ENCODE measurements at places on chromosomes 5 and 9.
A peak's percentile ranks its signal among the peaks of the same experiment; 100 is the strongest.

GRCh38 chr5:116520771-116521170 is 53.9 kb downstream of the SEMA6A start:
- DNase-seq = no peak

- DNase-seq = no peak
Observed at GRCh38 chr5:95390812-95391492, at the start of gene FAM81B. TSS of gene FAM81B (plus strand) at chr5:95391366. CDS start at chr5:95391390, 24 bp downstream.

GRCh38 chr5:178940569-178941360 is at the start of gene ZNF454:
TSS of gene ZNF454 (plus strand) at chr5:178941198. CDS start at chr5:178942792, 1,594 bp downstream.
- DNase-seq = no peak

DNA sequence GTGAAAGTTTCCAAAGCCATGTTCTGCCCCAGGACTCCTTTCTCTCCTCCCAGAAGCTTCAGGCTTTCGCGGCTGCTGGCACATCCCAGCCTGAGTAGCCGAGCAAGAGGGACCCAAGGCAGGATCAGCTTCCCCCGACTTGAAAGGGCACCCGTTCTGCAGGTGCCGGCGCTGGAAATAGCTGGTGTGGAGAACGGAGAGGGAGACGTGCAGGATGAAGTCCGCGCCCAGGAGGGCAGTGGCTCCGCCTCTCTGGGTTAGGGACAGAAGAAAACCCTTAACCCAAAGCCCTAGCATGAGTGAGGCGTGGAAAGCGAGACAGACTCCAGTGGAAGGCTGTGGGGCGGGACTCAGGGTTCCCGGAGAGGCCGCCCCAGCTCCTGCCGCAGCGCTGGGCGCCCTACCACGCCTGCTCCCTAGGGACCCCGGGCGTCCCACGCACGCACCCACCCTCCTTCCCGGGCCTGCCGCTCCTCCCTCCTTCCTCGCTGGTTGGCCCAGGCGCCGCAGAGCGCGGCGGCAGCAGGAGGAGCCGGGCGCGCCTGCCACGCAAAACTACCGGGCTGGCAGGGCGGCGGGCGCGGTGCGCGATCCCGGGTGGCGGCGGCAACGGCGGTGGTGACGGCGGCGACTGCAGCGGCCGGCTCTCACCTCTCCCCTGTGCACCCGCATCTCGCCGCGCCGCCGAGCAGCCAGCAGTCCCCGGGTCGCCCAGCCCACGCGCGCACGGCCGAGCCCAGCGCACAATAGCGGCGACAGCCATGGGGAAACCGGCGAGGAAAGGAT is at the start of gene SLC1A1:
TSS of gene SLC1A1 (plus strand) at position 550 of the 786 bp plus-strand sequence. CDS start at position 762, 212 bp downstream.
- DNase-seq = no peak

GRCh38 chr9:119005162-119005561 is 364.1 kb downstream of the BRINP1 start:
- no peak for DNase-seq

- DNase-seq = no peak
Observed at GRCh38 chr5:89004379-89004778, 121.4 kb upstream of the MEF2C start.

DNA sequence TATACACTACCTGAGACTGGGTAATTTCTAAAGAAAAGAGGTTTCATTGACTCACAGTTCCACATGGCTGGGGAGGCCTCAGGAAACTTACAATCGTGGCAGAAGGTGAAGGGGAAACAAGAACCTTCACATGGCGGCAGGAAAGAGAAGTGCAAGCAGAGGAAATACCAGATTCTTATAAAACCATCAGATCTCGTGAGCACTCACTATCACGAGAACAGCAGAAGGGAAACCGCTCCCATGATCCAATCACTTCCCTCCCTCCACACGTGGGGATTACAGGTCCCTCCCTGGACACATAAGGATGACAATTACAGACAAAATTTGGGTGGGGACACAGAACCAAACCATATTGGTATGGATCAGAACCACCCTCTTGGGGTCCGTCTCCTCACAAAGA is 44.2 kb upstream of the SPIN1 start:
- no peak for DNase-seq

DNA sequence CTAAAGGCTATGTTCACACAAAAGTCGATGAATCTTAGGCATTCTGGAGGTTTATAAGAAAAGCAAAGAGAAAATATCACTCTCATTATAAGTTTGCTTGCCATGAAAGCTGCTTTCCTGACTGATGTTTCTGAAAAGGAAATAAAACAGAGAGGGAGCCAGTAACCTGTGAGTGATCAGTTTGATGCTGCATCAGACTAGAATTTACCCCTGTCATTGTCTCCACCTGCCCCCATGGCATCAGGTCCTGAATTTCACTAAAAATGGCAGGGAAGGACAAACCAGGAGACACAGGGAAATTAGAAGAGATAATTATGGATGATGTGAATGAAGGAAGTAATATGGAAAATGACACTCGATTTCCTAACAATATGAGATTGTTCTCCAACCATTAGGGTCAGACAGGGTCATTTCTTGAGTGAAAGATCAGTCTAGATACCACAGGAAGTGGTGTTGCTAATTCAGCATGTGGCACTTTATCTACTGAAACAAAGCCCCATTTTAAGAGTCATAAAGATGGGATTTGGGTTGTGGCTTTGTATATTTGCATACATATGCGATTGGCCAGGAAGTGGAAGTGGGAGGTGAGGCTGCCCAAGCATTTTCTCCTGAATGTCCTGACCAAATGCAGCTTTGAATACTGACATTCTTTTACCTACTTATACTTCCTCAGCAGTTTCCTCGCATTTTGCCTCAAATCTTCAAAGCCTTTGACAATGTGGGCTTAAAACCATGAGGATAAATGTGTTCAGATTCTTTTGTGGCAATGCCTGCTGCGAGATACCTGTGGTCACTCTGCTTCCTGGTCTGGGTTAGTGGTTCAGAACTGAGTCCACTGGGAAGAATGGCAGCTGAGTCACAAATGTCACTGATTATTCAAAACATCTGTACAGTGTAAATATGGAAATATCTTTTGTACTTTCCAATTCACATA is 29.7 kb downstream of the MEGF10 start:
- peak; percentile 61 for DNase-seq

DNA sequence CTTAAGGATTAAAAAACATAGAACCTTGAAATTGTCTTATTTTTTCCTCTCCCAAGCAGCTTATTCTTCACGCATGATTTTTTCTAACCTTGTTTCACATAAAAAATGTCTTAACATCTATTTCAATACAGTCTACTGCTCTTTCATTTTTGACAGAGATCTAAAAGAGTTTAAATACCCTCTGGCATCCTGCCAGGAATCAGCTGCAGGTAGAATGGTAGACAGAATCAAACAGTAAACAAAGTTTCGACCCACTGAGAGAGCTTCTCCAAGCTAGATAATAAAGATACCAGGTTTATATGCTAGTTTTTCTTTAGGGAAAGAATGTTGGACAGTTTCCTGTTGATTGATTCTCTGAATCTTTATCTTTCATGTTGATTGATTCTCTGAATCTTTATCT is 555.8 kb upstream of the CDH9 start:
- DNase-seq = no peak

- no peak for DNase-seq
Observed at GRCh38 chr5:143262393-143263174, 140.9 kb downstream of the NR3C1 start.

Measured in natural killer cell treated with Interleukin-12 subunit alpha and Interleukin-12 subunit beta and Interleukin-15 and Interleukin-18, amount 100 ng/mL, for 72 hours (primary cell).